ENCODE measurements at places on chromosomes 4 and X.

DNA sequence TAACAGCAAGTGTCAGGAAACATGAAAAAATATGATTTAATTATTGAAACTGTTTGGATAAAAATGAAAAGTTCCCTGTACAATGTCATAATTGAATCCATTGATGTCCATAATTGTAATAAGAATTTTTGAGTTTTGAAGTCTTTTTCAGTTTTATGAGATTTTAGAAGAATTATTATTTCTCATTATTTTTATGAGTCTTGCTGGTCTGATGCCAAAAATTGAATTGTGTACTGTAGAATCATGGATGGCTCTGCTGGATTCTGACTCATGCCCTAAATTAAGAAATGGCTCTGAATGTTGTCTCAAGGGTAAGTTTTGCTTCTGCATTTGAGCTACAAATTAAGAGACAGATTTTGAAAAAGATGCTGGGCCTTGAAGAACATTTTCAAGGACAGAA lies 132.8 kb upstream of the MAP9 start:
- DNase-seq, result no peak

DNA sequence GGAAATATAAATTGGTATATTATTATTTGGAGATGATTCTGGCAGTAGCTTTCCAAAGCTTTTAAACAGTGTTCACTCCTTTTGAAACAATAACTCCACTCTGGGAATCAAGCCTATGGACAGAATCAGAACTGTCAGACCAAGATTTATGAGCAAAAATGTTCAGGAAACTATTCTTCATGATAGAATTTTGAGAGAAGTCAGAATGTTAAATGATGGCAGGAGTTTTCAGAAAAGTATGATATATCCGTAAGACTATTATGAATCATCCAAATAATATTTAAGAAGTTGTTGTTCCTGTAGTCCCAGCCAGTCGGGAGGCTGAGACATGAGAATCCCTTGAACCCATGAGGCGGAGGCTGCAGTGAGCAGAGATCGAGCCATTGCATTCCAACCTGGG lies 50.5 kb upstream of the ADGRG2 start:
- no peak for DNase-seq

DNA sequence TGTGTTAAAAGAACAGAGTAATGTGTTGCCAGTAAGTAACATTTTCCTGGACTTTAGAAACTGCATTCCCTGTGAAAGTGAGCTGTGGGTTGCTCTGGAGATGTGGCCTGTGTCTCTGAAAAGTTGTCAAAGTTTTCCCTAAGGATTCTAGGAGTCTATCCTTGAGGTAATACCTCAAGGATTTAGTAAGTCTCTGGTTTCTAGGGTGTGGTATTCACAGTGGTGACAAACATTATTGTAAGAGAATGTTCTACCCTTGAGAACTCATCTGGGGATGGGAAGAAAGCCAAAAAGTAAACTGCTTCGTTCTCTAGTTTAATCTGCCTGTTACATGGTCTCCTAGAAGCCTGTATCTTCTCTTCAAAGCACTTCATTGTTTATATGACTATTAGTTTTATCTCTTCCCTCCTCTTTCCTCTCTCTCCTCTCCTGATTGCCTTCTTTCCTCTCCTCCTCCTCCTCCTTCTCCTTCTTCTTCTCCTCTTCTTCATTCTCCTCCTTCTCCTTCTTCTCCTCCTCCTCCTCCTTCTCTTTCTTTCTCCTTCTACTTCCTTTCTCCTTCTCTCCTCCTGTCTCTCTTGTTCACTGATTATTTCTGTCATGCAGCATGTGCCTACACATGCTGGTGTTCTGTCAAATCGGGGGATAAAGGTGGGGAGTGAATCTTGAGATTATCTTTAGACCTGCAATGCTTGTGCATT lies 321.3 kb downstream of the PTTG2 start:
- DNase-seq, result no peak

DNA sequence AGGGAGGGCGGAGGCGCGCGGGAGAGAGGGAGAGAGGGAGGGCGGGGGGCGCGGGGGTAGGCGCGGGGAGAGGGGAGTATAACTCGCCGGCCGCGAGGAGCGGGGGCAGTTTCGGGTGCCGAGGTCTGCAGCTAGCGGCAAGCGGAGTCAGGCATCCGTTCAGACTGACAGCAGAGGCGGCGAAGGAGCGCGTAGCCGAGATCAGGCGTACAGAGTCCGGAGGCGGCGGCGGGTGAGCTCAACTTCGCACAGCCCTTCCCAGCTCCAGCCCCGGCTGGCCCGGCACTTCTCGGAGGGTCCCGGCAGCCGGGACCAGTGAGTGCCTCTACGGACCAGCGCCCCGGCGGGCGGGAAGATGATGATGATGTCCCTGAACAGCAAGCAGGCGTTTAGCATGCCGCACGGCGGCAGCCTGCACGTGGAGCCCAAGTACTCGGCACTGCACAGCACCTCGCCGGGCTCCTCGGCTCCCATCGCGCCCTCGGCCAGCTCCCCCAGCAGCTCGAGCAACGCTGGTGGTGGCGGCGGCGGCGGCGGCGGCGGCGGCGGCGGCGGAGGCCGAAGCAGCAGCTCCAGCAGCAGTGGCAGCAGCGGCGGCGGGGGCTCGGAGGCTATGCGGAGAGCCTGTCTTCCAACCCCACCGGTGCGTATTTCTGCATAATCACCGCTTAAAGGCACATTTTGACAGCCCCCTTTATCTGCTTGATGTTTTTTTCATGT lies at the start of gene POU4F2:
Gene POU4F2, plus strand, starts transcription at position 108 of the 720 bp plus-strand sequence. Its CDS starts 248 bp downstream, at position 356.
- no peak for DNase-seq

GRCh38 chr4:144411119-144411518 lies 234.8 kb upstream of the HHIP start:
- DNase-seq, result no peak

- no peak for DNase-seq
These were observed 13.3 kb upstream of the CENPU start for GRCh38 chr4:184747034-184747830.

GRCh38 chrX:139844884-139845283 lies 88.0 kb downstream of the ATP11C start:
- no peak for DNase-seq

- no peak for DNase-seq
These were observed 89.2 kb downstream of the DACH2 start for GRCh38 chrX:86237482-86237881.

- DNase-seq, result no peak
These were observed 96.9 kb downstream of the CLNK start for GRCh38 chr4:10587697-10588096.

GRCh38 chrX:98717970-98718369 lies 1692.1 kb downstream of the PCDH19 start:
- DNase-seq, result no peak

Data from activated CD4-positive, alpha-beta T cell treated with anti-CD3 and anti-CD28 coated beads, Interleukin-2, amount 50 U/mL, for 1 hour (primary cell).